Activated naive CD4-positive, alpha-beta T cell treated with anti-CD3 and anti-CD28 coated beads, Interleukin-2, amount 10 ng/mL, durations not matched to agents 7 days and 5 days (primary cell): ENCODE measurements at places on chromosomes 2 and 18.

GRCh38 chr2:170394641-170395387 is 216.9 kb downstream of the MYO3B start:
- DNase-seq: no peak

GRCh38 chr2:5022061-5022460 is 670.1 kb upstream of the SOX11 start:
- no peak for DNase-seq

GRCh38 chr2:61288070-61288841 is 126.3 kb downstream of the C2orf74 start:
- no peak for DNase-seq

- no peak for DNase-seq
Observed at GRCh38 chr2:99903981-99904380, 238.4 kb downstream of the AFF3 start.

- no peak for DNase-seq
Observed at GRCh38 chr2:88852753-88853402, 161.4 kb downstream of the RPIA start.

DNA sequence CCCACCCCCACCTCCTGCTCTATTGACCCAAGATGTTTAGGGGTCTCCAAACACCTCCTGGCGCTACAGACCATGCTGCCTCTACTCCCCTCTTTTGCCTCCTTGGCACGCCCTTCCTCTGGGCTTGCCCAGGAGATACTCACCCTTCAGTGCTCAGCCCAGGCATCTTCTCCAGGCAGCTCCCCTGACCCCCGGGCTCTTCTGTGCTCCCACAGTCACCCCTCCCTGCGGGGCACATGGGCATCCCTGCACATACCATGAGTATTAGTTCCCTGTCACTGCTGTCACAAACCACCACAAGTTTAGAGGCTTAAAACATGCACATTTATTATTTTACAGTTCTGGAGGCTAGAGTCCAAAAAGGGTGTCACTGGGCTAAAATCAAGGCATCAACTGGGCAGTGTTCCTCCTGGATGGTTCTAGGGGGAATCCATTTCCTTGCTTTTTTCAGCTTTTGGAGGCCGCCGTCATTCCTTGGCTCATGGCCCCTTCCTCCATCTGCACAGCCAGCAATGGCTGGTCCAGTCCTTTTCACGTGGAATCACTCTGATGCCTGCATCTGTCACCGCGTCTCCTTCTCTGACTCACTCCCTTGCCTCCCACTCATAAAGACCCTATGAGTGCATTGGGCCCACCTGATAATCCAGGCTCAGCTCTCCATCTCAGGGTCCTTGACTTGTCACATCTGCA is 230.4 kb upstream of the COPS8 start:
- DNase-seq: no peak

GRCh38 chr2:7997279-7997678 is 684.6 kb upstream of the ID2 start:
- no peak for DNase-seq

GRCh38 chr18:2337552-2338141 is 233.7 kb downstream of the METTL4 start:
- peak; percentile 62 for DNase-seq
